ENCODE measurements at places on chromosomes 13 and 19.
A peak's percentile ranks its signal among the peaks of the same experiment; 100 is the strongest.

GRCh38 chr13:109821103-109821502 is 34.7 kb upstream of the IRS2 start:
- no peak for DNase-seq

- DNase-seq, result no peak
Measured at GRCh38 chr13:59345311-59345710, 818.4 kb downstream of the DIAPH3 start.

DNA sequence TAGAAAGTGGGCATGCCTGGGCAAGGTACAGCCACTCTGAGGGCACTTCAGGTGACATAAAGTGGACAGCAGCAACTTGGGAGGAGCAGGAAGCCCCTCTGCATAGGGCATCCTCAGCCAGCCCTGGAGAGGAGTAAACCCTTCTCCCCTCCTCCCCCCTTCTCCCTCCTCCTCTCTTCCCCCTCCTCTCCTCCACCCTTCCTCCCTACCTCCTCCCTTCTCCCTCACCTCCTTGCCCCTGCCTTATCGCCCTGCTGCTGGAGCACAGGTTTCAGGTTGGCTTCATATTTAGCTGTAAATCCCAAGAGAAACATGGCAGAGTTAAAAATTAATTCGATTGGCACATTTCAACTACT is 30.5 kb upstream of the ATP12A start:
- DNase-seq, result no peak

- DNase-seq, result no peak
Measured at GRCh38 chr13:33571618-33572017, 246.3 kb upstream of the RFC3 start.

DNA sequence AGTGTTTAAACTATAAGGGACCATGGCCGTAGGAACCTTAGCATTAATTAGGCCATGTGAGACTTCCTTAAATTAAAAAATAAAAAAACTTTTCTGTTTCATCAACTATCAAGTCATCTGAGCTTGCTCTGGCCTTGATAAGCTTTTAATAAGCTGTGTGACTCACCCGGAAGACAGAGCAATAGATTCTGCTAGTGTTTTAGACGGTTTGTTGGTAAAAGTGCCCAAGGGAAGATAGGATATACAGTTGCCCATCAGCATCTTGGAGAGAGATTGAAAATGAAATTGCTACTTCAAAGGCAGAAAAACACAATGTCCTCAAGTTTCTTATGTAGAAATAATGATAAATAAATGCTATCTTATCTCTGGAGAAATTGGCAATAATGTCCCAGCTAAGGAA is 31.2 kb upstream of the RCBTB2 start:
- peak; percentile 73 for DNase-seq

DNA sequence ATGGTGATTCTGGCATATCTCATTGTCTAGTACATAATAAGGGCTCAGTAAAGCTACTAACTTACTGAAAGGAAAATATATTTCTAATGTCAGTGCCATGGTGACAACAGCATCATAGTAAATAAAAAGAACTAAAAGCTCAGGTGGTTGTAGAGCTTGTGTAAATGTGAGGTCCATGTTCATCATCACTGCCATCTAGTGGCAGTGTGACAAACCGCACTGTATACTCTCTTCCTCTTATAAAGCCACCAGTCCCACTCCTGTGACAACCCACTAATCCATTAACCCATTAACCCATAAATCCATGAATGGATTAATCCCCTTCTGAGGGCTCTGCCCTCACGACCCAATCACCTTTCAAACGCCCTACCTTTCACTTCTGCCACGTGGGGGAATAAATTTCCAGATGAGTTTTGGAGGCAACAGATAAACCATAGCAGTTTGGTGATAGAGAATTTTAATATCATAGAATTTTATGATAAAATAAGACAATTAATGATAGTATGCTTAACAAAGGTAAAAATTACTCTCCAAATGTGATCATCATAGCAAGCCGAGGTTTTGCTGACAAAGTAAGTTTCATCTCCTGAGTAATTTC is 160.4 kb upstream of the SGCG start:
- DNase-seq, result peak; percentile 73

Data from hematopoietic multipotent progenitor cell treated with erythropoietin and hydrocortisone succinate and interleukin-3 and kit ligand, for 6 days (in vitro differentiated cells).